ENCODE measurements at places on chromosomes 2 and 18. TPM values are rescaled to one million over a fixed set of nuclear protein-coding genes. Genes with fewer than 3 reads are reported as not detected.

Gene C1GALT1C1L
- total RNA-seq = 2.6 TPM

Gene CXCR4
- total RNA-seq = 0.71 TPM

Gene ANKRD53
- not detected for total RNA-seq

Gene NEB
- 0.21 TPM for total RNA-seq

Gene UGT1A8
- total RNA-seq = 0.07 TPM

Gene RGPD4
- 0.07 TPM for total RNA-seq

Gene ZNF513
- total RNA-seq = 15.0 TPM

Gene C2orf80
- not detected for total RNA-seq

Gene DNMT3A
- 9.7 TPM for total RNA-seq

Gene RTN4
- 527 TPM for total RNA-seq

Gene DSEL
- 0.39 TPM for total RNA-seq

Gene ACTG2
- total RNA-seq = not detected

Gene RAX
- total RNA-seq = not detected

Gene STARD6
- total RNA-seq = not detected

Gene TUBA4A
- 314 TPM for total RNA-seq

Gene MAP4K3
- 21.5 TPM for total RNA-seq

Gene CRYGD
- total RNA-seq = not detected

Gene HOXD12
- total RNA-seq = not detected

Gene SERPINB4
- 0.07 TPM for total RNA-seq

Gene ABHD1
- 0.98 TPM for total RNA-seq

Gene UGT1A10
- 0.49 TPM for total RNA-seq

Gene COL6A3
- total RNA-seq = 0.14 TPM

Gene KCNJ3
- not detected for total RNA-seq

Gene HOXD8
- total RNA-seq = 4.8 TPM

Gene PRKCE
- total RNA-seq = 9.6 TPM

Gene MYO5B
- total RNA-seq = 8.9 TPM

Gene C1QL2
- 0.29 TPM for total RNA-seq

Gene KCNE4
- 0.69 TPM for total RNA-seq

Gene POMC
- not detected for total RNA-seq

Gene SPR
- 144 TPM for total RNA-seq

Gene ACMSD
- total RNA-seq = not detected

Gene CROCC2
- not detected for total RNA-seq

Gene CD207
- total RNA-seq = not detected

Gene KCNG2
- not detected for total RNA-seq

Gene MRO
- 0.47 TPM for total RNA-seq

Gene FOXI3
- not detected for total RNA-seq

Gene FOXD4L1
- 0.24 TPM for total RNA-seq
